ENCODE measurements at places on chromosomes 16 and 17. TPM values are rescaled to one million over a fixed set of nuclear protein-coding genes. Genes with fewer than 3 reads are reported as not detected.

GRCh38 chr16:88953003-88953690 lies 23.9 kb downstream of the CBFA2T3 start:
- H3K27me3 ChIP-seq = no peaks in the 10 kb centered on the region
- H3K27ac ChIP-seq = no peak overlapping the region
- H3K4me3 ChIP-seq = no peak overlapping the region
- no peaks in the 10 kb centered on the region for H3K4me1 ChIP-seq
- no peaks in the 10 kb centered on the region for H3K36me3 ChIP-seq
- no peak for DNase-seq

DNA sequence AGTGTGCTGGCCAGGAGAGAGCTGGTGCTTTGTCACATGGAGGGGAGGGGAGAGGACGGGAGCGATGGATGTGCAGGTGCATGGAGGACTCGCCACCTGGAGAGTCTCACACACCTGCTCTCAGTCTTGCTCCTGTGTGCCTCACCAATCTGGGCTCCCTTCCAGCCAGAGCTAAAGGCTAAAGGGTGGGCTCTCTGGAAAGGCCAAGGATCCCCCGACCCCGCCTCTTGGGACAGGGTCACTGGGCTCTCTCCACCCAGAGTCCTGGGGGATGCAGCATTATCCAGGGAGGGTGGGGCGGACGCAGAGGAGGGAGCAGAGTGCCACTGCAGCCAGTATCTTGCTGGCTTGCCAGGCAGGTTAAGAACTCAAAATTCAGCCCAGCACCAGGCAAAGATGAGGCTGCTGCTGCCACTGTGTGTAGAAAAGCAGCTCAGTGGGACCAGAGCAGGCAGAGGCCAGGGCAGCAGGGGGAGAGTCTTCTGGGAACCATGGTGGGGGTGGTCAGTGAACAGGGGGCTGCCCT lies 5.4 kb upstream of the STAT5B start:
- peak; percentile 27 for DNase-seq
- no peak overlapping the region for H3K4me3 ChIP-seq
- H3K27ac ChIP-seq = no peak overlapping the region

DNA sequence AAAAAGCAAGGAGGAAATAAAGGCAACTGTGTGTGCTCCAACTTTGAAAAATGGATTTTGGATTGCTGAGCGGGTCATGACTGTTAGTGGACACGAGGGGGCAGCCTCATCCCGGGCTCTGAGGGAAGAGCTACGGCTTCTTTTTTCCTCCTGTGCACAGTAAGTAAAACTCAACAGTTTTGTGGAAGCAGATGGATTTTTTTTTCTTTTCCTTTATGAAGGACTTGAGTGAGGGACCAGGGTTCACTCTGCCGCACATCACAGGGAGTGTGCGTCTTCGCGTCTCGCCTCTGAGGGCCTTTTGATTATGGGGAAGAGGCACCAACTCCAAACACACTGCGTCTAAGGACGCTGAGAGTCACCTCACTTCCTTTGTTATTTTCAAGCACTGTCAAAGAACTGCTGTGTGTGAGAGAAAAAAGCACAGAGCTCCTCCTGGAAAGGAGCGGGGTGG lies 80.3 kb upstream of the GOT2 start:
- DNase-seq = peak; percentile 12
- H3K36me3 ChIP-seq = no peaks in the 10 kb centered on the region
- H3K27ac ChIP-seq = no peak overlapping the region
- H3K27me3 ChIP-seq = no peaks in the 10 kb centered on the region

- H3K4me3 ChIP-seq = no peak overlapping the region
- no peak overlapping the region for H3K27ac ChIP-seq
- H3K4me1 ChIP-seq = peaks cover 11% of the 10 kb centered on the region
- no peaks in the 10 kb centered on the region for H3K27me3 ChIP-seq
- H3K36me3 ChIP-seq = no peaks in the 10 kb centered on the region
Measured at GRCh38 chr17:41494524-41494923, 4.8 kb upstream of the KRT36 start.

GRCh38 chr17:83069571-83069906 lies 9.9 kb upstream of the METRNL start:
- H3K4me1 ChIP-seq = no peaks in the 10 kb centered on the region
- no peak overlapping the region for H3K4me3 ChIP-seq
- DNase-seq = no peak
- H3K36me3 ChIP-seq = no peaks in the 10 kb centered on the region

DNA sequence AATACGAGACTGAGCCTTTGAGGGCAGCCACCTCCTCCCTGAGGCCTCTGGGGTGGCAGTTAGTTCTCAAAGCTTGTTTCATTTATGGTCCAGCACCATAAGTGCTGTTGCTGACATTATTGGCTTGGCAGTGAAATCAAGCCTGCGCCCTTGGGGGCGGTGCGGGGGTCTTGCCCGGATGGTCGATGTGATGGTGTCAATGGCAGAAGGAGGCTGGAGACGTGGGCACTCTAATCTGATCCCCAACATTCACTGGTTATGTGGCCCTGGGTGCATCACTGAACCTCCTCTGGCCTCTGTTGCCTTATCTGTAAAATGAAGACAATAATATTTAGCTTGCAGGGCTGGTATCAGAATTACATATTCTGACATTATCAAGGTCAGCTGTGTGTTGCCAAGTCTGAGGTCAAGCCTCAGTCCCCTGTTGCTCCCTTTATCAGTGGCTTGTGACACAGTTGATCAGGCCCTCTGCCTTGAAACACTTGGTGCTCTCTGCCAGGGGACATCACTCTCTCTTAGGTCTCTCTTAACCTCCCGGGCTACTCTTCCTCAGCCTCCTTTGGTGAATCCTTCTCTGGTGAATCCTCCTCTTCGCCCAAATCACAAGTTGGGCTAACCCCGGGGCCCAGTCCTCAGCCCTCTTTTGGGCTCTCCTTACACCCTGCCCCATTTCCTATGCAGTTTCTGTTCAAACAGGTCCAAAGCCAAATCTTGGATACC lies 11.8 kb upstream of the TMEM220 start:
- H3K36me3 ChIP-seq = no peaks in the 10 kb centered on the region
- H3K27ac ChIP-seq = no peak overlapping the region
- no peak for DNase-seq
- peaks cover 1% of the 10 kb centered on the region for H3K4me1 ChIP-seq

GRCh38 chr16:77171745-77172635 lies 19.0 kb upstream of the MON1B start:
- no peaks in the 10 kb centered on the region for H3K27me3 ChIP-seq
- no peak overlapping the region for H3K27ac ChIP-seq

GRCh38 chr17:38339891-38340290 lies 3.9 kb downstream of the GPR179 start:
- H3K4me1 ChIP-seq = no peaks in the 10 kb centered on the region
- DNase-seq = no peak
- no peak overlapping the region for H3K27ac ChIP-seq
- H3K4me3 ChIP-seq = no peak overlapping the region
- H3K27me3 ChIP-seq = no peaks in the 10 kb centered on the region

- no peaks in the 10 kb centered on the region for H3K36me3 ChIP-seq
- DNase-seq = no peak
- no peaks in the 10 kb centered on the region for H3K4me1 ChIP-seq
- H3K27me3 ChIP-seq = no peaks in the 10 kb centered on the region
- no peak overlapping the region for H3K4me3 ChIP-seq
Measured at GRCh38 chr16:8572919-8573724, 17.2 kb downstream of the TMEM114 start.

GRCh38 chr17:48645639-48646182 lies 19.6 kb upstream of the HOXB9 start:
- no peak for DNase-seq
- H3K4me1 ChIP-seq = no peaks in the 10 kb centered on the region
- no peak overlapping the region for H3K4me3 ChIP-seq
- no peaks in the 10 kb centered on the region for H3K27me3 ChIP-seq

GRCh38 chr16:34743115-34743514 lies 1283.7 kb downstream of the TP53TG3F start:
- H3K27me3 ChIP-seq = no peaks in the 10 kb centered on the region
- no peak for DNase-seq
- no peaks in the 10 kb centered on the region for H3K4me1 ChIP-seq
- H3K27ac ChIP-seq = no peak overlapping the region
- no peak overlapping the region for H3K4me3 ChIP-seq

GRCh38 chr16:1651094-1651973 lies 26.7 kb upstream of the JPT2 start:
- no peaks in the 10 kb centered on the region for H3K27me3 ChIP-seq
- no peak for DNase-seq
- no peak overlapping the region for H3K4me3 ChIP-seq
- no peaks in the 10 kb centered on the region for H3K36me3 ChIP-seq
- no peak overlapping the region for H3K27ac ChIP-seq

The ANKFN1 gene
- total RNA-seq = 4.4 TPM

The KRTAP2-3 gene
- total RNA-seq = not detected

The AHSP gene
- not detected for total RNA-seq

Measured in ovary (tissue), 10 donors.